ENCODE measurements at places on chromosomes 16 and 17. TPM values are rescaled to one million over a fixed set of nuclear protein-coding genes. Genes with fewer than 3 reads are reported as not detected.

The TBX6 gene
- 1.5 TPM for polyA plus RNA-seq

- no peak for DNase-seq
Measured at GRCh38 chr16:84278333-84278732, 16.3 kb upstream of the WFDC1 start.

GRCh38 chr17:1562176-1562643 lies 382 bp downstream of the PITPNA start:
- no peak for DNase-seq

DNA sequence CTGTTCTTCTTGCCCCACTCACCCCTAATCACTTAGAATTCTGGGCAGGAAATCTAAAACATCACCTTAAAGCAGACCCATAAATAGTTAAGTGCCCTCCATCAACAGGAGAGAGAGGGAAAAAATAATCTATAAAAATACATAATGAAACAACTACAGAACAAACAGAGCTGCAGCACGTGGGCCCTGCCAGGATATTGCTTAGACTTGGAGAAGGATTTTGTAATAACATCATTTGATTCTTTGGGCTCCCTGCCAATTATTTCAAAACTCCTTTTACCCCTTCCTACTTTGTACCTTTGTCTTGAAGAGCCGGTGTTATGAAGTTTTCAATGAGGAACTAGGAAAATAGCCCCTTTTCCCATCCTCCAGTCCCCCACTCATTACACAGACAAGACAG lies 130.6 kb upstream of the TOX3 start:
- no peak for DNase-seq

GRCh38 chr17:1640329-1641064 lies 5.0 kb downstream of the SCARF1 start:
- DNase-seq = no peak

DNA sequence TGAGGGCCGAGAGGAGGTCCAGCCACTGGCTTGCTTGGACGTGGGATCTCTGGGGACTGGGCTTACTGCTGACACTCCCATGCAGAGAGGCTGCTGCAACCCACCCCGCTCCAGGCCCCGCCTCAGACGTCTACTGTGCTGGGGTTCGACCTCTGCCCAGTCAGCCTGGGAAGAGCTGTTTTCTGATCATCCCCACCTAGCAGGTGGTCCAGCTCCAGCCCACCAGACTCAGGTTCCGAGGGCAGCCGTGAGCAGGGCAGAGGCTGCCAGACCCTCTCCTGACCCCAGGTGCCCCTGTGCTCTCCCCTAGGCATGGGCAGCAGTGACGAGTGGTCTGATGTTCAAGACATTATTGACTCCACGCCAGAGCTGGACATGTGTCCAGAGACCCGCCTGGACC lies 23.4 kb downstream of the NME3 start:
- DNase-seq = no peak

The FAM171A2 gene
- polyA plus RNA-seq = 29.5 TPM

DNA sequence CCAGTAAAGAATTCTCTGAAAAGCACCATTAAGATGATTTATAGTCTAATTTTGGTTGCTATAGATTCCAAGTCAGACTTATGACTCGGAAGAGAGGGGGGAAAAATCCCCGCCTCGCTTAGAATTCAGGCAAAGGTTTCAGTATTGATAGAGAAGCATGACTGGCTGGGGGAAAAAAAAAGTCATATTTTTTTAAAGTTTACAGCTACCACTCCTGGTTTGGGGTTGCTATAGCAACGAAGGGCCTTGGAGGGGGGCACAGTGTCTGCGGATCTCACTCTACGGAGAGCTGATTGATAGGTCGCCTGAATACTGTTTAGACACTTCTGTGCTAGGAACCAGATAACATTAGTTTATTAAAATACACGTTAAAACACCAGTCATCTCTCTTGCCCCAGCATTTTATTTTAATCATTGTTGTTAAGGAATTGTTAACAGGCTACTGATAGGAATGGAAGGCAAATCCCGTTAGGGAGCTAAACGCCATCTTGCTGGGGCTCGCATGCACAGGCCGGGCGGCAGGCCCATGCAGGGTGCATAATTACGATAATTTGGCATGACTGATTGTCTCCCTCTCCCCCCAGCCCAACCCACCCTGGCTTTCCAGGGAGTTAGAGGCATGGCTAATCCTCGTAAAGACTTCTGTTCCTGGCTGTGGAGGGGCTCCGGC lies 380.0 kb upstream of the XYLT1 start:
- DNase-seq = no peak

- DNase-seq = no peak
Measured at GRCh38 chr17:28760601-28761562, 17.1 kb downstream of the TRAF4 start.

The C16orf89 gene
- polyA plus RNA-seq = 156 TPM

DNA sequence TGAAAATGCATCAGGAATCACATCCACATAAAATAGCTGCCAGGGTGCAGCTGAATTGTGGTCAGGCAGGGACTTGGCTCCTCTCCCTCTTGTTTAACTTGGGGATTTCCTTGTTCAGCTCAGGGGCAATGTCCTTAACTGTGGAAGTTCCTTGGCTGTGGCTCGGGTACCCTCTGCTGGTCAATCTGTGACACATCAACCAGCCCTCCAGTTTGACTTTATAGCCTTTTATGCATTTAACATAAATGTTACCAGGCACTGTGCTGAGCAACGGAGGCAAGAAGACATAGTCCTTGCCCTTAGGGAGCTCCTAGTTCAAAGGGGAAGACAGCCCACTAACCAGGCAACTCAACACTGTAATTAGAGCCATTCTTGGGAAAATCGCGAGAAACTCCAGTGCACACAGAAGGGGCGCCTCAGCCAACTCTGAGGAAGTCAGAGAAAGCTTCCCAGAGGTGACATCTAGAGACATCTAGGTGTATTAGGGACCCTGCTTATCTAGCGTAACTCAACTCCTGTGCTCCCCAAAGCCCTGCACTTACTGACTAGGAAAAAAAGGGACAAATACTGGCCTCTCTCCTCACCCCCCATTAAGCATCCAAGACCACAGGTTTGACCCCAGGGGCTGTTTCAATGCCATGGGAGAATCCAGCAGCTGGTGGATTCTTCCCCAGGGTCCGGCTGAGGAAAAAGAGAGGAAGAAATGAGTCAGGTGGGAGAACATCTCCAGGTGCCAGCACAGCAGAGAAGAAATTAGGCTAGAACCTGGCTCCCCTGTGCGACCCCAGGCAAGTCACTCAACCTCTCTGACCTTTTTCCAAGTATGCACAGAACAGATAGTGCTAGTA lies 17.3 kb upstream of the EEF2K start:
- DNase-seq = peak; percentile 78

The ACSM2A gene
- polyA plus RNA-seq = 0.87 TPM

DNA sequence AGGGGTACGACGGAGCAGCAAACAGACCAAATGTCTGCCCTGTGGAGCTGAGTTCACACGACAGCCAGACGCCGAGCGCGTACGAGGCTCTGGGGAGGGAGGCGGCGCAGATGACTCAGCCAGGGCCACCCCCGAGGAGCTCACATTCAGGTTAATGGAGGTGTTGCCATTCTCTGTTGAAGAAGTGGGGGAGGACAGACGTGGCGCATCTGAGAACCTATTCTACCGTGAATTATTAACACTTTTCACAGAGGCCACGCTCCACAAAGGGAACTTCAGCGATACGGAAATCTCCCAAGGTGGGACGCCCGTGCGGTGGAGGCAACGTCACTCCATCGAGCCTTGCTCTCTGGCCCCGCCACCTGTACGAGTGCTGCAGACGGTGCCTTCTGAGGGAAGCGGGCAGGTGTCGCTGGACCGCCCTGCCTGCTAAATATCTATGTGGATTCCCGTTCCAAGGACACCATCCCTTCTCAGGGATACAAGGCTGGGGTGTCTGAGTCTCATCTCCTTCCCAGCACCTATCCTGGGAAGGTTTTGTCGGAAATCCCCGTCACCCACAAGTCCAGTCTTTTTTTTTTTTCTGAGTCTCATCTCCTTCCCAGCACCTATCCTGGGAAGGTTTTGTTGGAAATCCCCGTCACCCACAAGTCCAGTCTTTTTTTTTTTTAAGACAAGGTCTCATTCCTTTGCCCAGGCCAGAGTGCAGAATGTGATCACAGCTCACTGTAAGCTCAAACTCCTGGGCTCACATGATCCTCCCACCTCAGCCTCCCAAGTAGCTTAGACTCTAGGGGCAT lies 19.0 kb downstream of the ABR start:
- DNase-seq = no peak

GRCh38 chr16:1510941-1511351 lies 17.8 kb downstream of the TELO2 start:
- no peak for DNase-seq

The STAC2 gene
- 0.18 TPM for polyA plus RNA-seq

GRCh38 chr16:87002717-87003413 lies 314.3 kb downstream of the C16orf95 start:
- no peak for DNase-seq

The HOXB5 gene
- 28.0 TPM for polyA plus RNA-seq

GRCh38 chr17:35229638-35230037 lies 13.2 kb upstream of the SLFN5 start:
- DNase-seq = no peak

GRCh38 chr17:12603566-12603965 lies 62.1 kb upstream of the MYOCD start:
- DNase-seq = peak; percentile 32

DNA sequence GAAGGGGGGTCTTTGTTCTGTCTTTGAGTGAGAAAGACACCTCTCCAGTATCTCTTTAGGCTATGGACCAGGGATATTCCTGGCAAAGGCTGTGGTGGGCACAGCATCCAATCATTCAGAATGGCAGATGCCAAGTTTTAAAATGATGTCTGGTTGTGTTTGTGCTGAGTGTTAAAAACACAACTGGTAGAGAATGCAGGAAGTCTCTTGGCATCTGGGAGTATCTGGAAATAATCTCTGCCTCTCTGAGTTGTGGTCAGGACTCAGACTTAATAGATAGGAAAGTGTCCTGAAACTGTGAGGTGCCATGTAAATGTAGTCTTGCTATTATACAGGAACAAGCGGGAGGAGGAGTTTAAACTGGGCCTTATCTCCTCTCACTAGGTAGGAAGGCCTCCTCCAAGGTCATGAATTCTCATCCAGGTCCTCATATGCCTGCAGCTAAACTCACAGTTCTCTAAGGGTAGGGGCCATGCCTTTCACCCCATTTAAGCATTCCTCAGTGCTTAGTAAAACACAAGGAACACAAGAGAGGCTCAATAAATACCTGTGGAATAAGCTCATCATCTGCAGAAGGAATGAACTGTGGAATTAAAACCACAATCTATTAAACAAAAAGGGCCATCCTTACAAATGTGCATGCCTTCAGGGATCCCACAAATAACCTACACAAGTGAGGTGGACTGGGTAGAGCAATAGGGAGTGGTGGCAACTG lies 317.6 kb downstream of the CBLN1 start:
- DNase-seq = no peak

- no peak for DNase-seq
Measured at GRCh38 chr16:86244936-86245335, 265.4 kb upstream of the FOXF1 start.

The NPIPB6 gene
- polyA plus RNA-seq = 1.4 TPM

The CRISPLD2 gene
- 33.8 TPM for polyA plus RNA-seq

The CDC42EP4 gene
- polyA plus RNA-seq = 65.8 TPM

DNA sequence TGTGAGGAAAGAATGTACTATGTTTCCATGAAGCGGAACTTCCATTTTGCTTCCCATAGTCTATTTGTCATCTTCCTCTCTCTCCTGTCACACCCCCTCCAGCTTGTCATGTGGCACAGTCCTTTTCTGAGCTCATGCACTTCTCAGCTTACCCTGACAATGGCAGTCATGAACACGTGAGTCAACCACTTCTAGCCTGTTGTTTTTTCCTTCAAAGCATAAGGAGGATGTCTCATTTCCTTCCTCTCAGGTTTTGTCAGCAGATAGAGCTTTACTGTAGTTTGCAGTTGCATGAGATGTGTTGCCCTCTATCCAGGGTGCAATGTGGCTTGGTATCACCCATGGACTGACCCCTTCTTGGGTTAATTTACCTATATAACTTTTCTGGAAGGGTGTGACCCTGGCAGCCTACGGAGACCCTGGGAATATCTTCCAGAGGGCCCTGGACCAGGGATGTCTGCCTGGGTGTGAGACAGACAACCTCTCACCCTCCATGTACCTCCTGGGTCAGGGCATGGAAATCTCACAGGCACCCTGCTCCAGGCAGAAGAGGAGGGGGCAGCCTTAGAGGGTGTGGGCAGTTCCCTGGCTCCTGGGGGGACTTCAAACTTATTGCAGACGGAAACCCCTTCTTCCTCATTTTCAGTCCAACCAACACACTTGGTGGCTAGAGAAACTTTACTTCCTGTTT lies 4.0 kb upstream of the ZNF267 start:
- DNase-seq = no peak

The CASKIN1 gene
- 0.16 TPM for polyA plus RNA-seq

- no peak for DNase-seq
Measured at GRCh38 chr17:6970992-6971391, 24.9 kb upstream of the ALOX12 start.

The SULT1A3 gene
- polyA plus RNA-seq = 10.1 TPM

GRCh38 chr17:77882481-77883212 lies 75.9 kb upstream of the TNRC6C start:
- peak; percentile 47 for DNase-seq

DNA sequence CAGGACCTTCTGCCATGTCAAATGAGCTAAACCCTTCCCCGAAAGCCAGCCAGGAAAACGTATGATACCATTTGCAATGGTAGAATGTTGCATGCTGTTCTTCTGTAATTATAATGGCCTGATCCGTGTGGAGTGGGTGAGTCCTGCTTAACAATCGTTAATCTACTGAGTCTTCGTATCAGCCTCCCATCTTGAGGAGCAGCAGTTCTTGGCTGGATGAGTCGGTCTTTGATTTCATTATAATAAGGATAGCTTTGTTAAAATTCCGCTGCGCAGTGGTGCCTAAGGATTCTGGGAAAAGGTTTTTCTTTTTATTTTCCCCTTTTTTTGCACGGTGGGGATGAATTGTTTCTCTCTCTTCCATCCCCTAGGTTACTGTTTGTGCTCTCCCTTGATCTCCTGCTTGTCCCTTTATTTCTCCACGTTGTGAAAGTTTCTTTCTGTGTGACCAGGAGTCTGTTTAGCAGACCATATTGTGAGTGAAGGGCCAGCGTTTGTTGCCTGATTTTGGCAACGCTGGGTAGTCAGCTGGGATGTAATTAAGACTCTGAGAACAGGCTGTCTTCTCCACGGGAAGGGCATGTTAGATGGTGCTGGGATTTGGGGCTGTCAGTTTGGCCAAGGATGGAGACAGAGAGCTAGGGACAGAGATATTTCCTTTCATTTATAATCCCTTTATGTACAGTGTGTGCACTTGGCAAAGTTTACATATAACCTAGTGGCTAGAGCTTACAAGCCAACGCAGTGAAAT lies 263.0 kb downstream of the FTO start:
- DNase-seq = no peak

DNA sequence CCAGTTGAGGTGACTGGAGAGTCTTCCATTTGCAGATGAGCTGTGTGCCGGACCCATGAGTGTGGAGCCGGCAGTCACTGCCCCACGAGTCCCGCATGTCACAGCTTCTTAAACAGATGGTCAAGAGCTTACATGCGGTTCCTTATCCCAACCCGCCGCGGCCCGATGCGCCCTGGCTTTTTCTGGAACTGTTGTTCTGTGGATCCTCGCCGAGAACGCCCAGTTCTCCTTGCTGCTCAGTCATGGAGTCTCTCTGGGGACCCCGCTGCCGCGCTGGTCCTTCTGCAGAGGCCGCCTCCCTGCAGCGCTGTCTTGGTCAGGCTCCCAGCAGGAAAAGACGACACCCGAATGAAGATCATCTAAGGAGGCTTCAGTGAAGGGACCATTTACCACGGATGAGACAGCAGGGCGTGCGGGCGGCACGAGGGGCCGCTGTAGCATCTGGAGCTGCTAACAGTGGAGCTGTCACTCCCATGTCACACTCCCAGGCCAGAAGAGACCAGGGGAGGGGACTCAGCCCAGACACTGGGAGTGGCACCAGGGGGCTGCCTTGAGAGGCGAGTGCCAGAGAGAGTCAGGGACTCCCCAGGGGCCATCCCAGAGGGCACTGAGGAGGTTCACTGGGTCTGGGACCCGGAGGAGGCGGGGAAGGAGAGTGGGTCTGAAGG lies 10.8 kb upstream of the LGALS3BP start:
- no peak for DNase-seq
